ENCODE measurements at places on chromosomes 5 and 9.

GRCh38 chr9:124398191-124398935 lies 16.9 kb downstream of the PSMB7 start:
- DNase-seq = no peak

DNA sequence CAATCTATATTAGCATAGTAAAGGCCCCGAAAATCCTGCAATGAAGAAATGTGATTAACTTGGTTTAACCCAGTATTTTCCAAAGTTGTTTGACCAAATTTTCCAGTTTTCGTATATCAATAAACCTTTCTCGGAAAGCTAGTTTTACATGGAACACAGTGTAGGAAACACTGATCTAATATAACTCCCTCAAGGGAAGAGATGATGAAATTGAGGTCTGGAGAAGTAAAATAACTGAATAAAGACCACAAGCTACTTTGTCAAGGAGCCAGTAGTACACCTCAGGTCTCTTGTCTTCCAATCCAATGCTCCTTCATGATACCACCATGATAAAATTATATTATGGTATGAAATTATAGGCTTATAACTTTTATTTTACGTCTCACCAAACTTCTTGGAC lies 118.1 kb upstream of the TARS1 start:
- no peak for DNase-seq

DNA sequence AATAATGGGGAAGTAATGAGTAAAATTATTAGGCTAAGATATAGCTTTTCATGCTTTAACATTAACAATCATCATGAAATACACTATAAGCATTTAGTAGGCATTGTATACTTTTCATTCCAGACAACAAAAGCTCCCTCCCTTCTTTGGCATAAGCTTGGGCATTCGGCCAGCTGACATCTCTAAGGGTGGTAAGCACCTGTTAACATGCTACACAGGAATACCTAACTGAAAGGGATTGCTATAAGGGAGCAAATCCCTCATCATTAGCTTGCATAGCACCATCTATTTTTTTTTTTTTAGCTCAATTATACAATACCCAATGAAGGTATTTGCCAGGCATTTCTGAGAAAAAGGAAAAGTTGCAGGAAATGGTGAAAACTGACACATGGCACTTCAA lies 16.6 kb downstream of the STRBP start:
- DNase-seq = no peak

GRCh38 chr5:167639766-167640165 lies 651.7 kb upstream of the WWC1 start:
- no peak for DNase-seq

- DNase-seq = no peak
These were observed 79.3 kb upstream of the SPEF2 start for GRCh38 chr5:35538198-35538931.

- DNase-seq = no peak
These were observed 49.6 kb upstream of the ATP10B start for GRCh38 chr5:160901656-160902055.

DNA sequence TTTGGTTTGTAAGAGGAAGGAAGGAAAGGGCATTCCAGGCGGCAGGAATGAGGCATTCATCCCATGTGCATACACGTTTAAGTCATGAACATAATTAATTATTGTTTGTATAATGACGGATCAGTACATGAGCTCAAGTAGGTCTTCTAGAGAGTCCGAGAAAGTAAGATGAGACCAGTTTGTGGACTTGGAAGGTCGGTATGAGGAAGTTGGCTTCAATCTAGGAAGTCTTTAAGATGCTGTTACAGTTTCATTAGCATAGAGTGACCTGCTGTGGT lies 2.1 kb downstream of the GTF3C4 start:
- no peak for DNase-seq

DNA sequence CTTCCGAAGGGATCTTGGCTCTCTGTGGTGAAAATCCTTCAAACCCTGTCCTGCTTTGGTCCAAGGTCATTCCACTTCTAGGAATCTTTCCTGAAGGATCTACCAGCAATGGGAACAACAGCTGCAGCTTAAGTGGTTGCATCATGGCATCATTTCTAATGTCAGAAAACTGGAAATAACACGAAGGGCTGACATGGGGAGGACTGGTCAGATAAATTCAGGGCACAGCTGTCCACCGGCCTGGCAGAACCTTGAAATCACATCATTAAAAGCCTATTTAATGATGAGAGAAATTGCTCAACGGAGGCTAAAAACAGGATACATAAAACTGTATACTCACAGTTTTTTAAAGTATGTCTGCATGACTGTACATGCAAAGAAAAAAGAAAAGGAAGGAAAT lies 28.3 kb downstream of the OLFML2A start:
- no peak for DNase-seq

DNA sequence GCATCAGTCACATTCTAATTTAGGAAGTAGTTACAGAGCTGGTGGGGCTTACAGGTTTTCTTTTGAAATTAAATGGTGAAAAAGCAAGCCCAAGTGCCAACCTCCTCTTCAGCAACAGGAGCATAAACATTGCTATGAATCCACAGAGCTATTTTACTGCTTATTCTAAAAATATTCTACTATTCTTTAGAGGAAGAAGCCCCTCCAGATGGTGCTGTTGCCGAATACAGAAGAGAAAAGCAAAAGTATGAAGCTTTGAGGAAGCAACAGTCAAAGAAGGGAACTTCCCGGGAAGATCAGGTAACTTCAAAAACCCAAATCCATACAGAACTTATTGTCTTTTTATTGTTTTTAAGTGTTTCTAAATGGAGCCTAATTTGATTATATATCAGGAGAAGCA lies 202.8 kb downstream of the CWC27 start:
- DNase-seq = no peak

DNA sequence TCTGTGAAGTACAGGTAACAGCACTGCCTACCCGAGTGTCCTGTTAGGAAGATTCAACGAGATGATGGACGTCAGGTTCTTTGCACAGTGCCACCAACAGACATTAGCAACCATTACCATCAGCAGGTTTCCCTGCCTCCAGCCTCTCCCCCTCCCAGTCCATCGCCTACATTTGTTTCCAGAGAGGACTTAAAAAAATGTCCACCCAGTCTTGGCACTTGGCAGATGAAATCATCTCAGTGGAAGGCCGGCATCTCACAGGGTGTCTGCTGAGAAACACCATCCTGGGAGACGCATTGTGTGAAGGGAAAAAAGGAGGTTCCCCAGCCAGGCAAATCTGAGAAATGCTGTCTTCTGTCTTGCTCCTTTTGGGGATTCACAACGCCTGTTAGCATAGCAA lies 58.2 kb downstream of the CRB2 start:
- DNase-seq = no peak

- no peak for DNase-seq
These were observed 151.2 kb downstream of the SNCAIP start for GRCh38 chr5:122463221-122463620.

GRCh38 chr5:131634238-131634637 lies 791 bp downstream of the RAPGEF6 start:
- no peak for DNase-seq

DNA sequence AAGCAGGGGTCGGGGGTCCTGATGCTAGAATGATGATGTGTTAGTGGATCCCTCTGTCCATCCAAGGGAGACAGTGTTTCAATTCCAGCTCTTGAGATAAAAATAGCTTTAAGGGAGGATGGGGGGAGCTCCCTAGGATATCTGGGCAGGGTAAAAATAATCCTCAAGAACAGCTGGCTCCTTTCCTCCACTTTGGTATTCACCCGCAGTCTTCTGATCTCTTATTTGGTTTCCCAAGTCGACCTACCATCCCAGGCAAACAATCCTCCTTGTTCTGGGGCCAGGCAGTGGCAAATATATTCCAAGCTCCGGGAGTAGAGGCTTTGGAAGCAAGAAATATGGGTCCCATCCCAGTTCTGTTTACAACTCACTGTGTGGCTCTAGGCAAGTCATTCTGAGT lies 14.5 kb upstream of the COL27A1 start:
- no peak for DNase-seq

DNA sequence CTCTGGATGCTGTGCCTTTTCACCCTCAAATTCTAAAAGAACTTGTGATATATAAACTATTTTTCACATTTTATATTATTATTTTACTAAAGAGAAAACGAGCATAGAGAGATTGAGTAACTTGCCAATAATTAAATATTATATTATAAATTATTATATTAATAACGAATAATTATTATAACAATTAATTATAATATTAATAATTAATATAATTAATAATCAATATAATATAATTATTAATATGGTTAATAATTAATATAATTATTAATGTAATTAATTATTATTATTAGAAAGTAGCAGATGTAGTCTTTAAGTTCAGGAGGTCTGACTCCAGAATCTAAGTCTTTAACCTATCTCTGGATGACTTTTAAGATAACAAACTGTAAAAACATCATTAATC lies 20.1 kb downstream of the OR2Y1 start:
- DNase-seq = no peak

DNA sequence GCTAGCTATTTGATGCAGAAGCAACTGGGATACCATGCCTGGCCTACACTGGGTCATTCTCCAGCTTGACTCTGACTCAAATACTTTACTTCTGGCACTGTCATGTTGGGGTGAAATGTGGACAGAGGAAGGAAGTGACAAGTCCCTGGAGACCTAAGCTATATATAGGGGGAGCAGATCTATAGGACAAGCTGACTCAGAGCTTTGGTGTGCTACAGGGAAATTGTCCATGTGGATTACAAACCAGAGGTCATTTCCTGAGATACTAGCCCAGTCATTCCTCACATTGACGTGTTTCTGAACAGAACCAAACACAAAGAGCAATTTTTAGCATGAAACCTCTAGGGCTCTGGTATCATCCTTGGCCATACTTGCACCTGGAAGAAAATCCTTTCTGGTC lies 531.6 kb upstream of the CLINT1 start:
- no peak for DNase-seq

DNA sequence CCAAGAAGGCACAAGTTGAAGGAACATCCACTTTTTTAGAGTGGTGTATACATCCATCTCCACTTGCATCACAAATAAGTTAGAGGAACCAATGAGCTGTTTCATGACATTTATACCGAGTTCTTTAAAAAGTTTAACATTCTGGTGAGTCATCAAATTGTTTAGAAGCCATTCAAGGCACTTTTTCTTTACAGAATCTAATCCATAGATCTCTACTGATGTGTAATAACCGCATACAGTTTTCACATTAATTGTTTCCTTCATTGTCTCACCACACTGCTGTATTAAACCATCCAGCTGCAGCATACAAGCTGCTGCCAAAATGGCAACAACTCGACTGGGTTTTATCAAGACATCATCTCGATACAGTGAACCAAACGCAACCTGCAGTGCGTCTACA lies 744 bp downstream of the GMCL2 start:
- DNase-seq = no peak

Measured in activated CD4-positive, alpha-beta T cell treated with anti-CD3 and anti-CD28 coated beads, Interleukin-2, amount 50 U/mL, for 4 hours (primary cell).